ENCODE measurements at places on chromosomes 4 and X.

DNA sequence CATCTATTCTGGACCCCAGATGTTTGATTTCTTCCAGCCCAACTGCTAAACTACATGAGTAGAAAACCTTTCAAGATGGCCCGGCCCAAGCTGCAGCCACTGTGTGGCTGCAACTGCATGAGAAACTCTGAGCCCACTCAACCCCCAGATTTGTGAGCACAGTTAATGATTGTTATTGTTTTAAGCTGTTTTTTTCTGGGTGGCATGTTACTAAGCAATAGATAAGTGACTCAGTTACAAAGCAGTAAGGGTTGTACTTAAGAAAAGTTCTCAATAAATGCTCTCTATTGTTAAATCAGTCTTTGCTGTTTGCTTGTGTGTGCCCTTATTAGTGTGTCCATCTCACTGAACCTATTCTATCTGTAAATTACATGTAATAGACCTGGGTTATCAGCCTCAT is 51.8 kb downstream of the GC start:
- no peak for DNase-seq

GRCh38 chrX:11540532-11541377 is 125.0 kb downstream of the ARHGAP6 start:
- DNase-seq: no peak

GRCh38 chrX:19094654-19095053 is 27.6 kb downstream of the ADGRG2 start:
- no peak for DNase-seq

DNA sequence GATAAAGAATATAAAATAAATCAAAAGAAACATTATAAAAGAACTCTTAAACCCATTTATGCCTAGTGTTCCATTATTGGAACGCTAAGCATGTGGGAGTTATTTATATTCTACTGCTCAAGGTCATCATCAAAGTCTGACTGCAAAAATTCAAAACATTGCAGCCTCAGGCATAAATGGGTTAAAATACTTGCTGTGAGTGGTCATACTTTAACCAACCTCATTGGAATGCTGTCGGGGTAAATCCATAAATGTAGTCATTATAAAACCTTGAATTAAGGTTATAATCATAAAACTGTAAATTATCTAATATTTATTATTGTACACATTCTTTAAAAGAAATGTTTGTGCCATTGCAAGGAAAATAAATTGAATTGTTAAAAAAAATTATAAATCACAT is 55.0 kb downstream of the RPS6KA6 start:
- no peak for DNase-seq

DNA sequence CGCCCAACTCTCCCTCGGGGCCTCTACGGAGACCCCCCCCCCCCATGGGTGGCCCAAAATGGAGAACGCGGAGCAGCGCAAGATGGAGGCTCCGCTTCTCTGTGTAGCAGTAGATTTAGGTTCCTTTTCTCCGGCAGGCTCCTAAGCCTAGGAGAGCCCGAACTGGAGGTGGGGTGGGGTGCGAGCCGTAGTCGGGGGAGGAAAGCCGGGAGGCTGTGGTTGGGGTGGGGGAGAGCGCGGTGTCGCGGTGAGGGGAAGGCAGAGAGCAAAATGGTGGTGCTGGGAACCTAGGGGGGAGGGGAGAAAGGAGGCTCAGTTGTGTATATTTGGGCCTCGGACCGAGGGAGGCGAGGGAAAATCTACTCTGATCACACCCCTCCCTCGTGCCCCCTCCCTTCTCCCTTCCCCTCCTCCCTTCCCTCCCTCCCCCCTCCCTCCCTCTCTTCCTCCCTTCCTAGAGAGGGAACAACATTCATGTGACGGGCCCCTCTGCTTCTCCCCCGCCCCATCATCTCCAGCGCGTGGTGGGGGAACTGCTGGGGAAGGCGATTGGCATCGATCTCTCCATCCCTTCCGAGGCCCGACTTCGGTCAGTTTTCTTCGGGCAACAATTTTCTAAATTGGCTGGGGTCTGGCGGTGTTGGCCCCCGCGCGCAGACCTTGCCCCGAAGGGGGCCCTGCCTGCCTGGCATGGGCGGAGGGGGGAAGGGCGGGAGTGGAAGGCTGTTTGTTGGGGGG is at the start of gene STAG2:
TSS of gene STAG2 (plus strand) at position 439 of the 738 bp plus-strand sequence. CDS start 60,922 bp downstream, outside the sequence.
- DNase-seq: peak; percentile 83

DNA sequence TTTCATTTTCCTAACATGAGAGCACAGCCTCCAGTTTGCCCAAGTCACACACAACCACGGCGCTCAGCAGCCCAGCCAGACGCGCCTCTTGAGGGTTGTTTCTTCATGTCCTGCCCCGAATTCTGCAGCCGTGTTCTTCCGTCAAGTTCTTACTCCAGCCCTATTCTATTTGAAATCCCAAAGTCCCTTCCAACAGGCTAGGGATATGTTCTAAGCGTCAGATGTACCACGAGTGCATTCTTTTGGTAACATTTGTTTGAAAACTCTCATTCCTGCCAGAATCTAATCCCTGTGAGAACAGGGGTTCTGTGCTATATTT is 23.1 kb downstream of the ACSL1 start:
- DNase-seq: no peak

GRCh38 chrX:3576886-3577501 is 136.5 kb downstream of the PRKX start:
- DNase-seq: no peak

DNA sequence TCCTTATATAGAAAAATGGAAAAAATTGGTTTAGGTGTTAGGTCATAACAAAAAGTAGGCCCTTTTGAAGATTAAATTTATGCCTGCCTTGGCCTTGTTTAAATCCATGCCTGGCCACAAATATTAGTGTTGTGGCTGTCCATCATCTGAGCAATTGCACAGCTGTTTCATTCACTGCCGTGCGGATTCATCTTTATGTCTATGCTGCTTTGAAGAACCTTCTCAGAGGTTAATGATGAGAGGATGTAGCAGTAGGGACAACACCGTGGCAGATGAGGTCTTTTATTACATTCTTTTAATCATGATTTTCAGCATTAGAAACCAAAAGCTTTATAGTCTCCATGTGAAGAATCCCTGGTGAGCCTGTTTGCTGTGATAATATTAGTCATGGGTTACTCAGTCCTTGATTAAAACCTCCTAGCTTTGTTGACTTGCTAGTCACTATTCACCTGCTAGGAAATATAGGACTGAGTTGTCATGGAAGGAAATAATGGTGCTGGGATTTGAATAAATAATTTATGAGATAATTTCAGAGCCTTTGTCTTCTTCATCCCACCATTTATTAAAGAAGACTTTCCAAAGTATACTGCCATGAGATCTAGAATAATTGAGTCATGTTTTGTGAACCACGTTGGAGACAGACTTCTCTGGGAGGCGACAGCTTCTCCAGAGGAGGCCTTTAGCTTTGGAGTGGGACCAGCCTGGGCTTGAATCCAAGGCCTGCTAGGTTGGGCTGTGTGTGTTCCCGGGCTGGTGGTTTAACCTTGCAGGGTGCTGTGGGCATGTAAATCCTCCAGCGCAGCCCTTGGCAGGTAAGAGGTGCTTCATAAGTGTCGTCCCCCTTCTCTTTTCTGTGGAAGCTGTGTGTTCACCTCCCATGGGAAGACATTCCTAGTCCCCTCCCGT is 53.5 kb downstream of the PTTG2 start:
- DNase-seq: no peak

GRCh38 chr4:78057600-78058550 is 752 bp downstream of the FRAS1 start:
- DNase-seq: peak; percentile 72

Data from sciatic nerve (tissue), 2 donors.